Renal cortex interstitium (tissue), 15 donors: ENCODE measurements at places on chromosomes 3 and 15. TPM values are rescaled to one million over a fixed set of nuclear protein-coding genes. Genes with fewer than 3 reads are reported as not detected.

FOXB1 gene
- not detected for polyA plus RNA-seq

RLBP1 gene
- polyA plus RNA-seq = not detected

GRCh38 chr3:167209011-167209410 is 171.1 kb downstream of the ZBBX start:
- DNase-seq = no peak

CLDN1 gene
- polyA plus RNA-seq = 58.3 TPM

DNA sequence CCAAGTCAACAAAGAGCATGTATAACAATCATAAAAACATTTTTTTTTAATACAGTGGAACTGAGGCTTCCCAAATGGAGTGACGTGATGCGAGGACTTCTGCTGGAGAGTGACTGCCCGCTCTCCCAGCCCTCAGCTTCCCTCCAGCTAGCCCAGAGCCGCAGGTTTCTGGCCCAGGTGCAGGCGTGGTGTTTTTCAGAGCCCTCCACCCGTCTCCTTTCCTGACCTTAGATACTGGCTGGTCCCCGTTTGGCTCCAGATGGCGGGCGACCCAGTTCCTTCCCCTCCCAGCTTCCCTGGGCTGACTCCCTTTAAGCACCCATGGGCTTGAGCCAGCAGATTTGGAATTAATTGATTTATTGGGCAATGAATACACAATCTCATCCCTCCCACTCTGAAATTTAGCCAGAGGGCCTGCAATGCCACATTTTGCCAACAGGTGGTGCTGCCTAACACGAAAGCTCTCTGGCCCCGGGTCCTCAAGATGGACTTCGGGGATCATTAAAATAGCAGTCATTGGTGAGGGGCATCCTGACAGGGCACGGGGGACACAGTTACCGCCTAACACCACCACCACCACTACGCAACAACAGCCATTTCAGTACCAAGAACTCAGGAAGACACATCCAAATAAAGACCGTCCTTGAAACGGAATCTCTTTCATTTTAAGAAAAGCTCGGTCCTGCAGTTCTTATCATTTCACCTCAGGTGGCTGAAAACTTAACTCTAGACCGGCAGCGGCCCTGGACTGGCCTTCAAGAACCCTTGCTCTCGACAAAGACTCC is 47.5 kb upstream of the MUC4 start:
- peak; percentile 37 for DNase-seq

CLRN1 gene
- not detected for polyA plus RNA-seq

DNA sequence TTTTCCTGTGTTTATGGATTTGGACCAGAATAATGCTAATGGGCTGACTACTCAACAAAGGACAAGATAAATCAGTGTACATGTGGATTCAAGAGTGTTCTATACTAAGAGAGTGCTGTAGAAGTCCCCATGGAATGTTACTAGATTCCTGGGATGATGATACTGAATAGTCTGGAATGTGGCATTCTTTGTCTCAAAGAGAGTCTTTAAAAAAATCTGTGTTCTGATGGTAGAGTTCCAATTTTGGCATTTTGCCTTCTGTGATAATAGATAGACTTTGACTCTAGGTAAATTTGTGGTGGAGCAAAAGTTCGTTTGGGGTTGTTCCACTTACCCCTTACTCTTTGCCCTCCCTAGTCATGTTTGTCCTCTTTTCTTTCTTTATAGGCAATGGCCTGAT is 43.7 kb downstream of the NMD3 start:
- no peak for DNase-seq

GRCh38 chr15:90885432-90886290 is 1.4 kb downstream of the FES start:
- DNase-seq = peak; percentile 59

SPTBN5 gene
- polyA plus RNA-seq = 3.7 TPM

GRCh38 chr15:51484781-51485180 is 137.8 kb downstream of the DMXL2 start:
- no peak for DNase-seq

RAD54L2 gene
- 17.7 TPM for polyA plus RNA-seq

GRCh38 chr15:74130155-74130848 is at the start of gene ISLR2:
TSS of gene ISLR2 (plus strand) at chr15:74130586. CDS start at chr15:74132755, 2,169 bp downstream.
- DNase-seq = no peak

CD47 gene
- polyA plus RNA-seq = 60.9 TPM

- DNase-seq = no peak
These were observed 4.7 kb upstream of the FAM240A start for GRCh38 chr3:46607603-46608028.

GRIP2 gene
- polyA plus RNA-seq = 1.2 TPM

GRCh38 chr3:76267851-76268380 is 482.6 kb upstream of the ZNF717 start:
- peak; percentile 21 for DNase-seq

DNA sequence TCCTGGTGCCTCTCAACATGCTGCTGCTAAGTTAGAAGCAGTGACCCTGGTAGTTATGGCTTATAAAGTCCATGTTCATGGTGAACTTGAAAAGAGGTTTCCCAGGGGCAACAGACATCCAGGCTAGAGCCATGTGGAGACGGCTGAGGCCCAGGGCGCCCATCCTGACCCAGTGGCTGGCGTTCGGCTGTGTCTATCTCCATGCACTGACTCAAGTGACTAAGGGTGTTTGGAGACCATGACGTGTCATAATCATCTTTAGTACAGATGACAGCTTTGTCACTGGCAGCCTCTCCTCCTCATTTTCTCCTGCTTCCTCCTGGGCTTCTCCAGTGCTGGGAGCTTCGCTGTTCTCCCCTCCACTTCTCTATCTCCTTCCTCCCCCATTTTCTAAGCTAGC is 287.4 kb upstream of the LYSMD4 start:
- no peak for DNase-seq

LNP1 gene
- 7.5 TPM for polyA plus RNA-seq

DNA sequence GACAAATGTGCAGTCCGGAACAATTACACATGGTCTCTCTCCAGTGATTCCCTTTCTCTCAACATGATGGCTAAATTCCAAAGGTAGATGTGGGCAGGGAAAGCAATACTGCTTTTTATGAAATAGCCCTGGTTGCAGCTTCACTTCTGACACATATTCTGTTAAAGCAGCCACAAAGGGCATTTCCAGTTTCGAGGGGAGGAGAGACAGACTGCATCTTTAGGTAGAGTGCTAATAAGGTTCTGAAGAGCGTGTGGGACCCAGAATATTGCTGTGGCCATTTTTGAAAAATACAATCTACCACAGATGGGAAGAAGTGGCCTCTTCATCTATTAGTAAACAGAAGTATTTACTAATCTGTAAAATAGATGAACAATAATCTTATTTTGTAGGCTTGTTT is 139.3 kb upstream of the PEX5L start:
- DNase-seq = no peak

GRCh38 chr3:175146258-175146657 is 287.1 kb downstream of the NAALADL2 start:
- DNase-seq = no peak

RUVBL1 gene
- 64.9 TPM for polyA plus RNA-seq

CCDC54 gene
- 0.17 TPM for polyA plus RNA-seq
